ENCODE measurements at places on chromosomes 7 and 10.
A peak's percentile ranks its signal among the peaks of the same experiment; 100 is the strongest.

DNA sequence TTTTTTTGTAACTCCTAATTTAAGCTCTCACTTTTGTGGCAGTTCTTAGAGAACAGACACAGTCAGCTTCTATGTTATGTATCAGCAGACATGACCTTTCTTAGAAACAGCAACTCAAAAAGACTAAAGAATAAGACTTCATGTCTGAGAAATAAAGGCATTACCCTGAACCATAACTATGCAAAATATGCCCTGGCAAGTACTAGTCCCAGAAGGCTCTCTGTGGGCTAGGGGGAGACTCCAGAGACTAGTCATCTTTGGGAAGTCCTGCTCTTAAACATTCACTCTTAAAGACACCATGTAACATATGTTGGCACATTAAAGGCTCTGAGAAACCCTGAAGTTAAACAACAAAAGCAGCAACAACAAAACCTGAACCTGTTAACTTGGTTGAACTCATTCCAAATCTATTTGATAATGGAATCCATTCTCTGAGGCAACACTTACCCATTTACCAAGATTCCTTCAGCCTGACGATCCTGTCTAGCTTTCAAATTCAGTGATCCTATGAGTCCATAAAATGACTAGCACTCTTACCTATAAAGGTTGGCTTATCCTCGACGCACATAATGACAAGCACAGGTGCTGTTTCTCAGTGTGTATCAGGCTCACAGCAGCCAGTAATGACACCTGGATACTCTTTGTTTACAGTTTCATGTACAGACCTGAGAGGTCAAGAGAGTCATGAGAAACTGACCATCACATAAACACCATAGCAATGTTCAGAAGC is 62.3 kb downstream of the OSBPL3 start:
- DNase-seq: no peak

DNA sequence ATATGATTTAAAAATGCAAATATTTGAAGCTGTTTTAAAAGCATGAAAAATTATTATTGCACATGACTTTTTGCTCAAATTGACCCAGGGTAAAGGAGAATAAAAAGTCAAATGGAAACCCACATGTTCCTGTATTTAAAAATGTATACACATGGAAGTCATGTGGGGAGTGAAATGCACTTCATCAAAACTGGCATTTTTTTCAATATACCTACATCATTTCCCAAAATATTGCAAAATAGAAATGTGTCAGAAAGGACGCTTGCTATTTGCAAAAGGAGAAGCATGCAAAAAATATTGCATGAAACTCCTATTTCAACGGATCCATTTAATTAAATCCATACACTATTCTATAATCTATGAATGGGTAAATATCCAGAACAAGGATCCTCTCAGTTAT is 117.0 kb downstream of the POU6F2 start:
- no peak for DNase-seq

DNA sequence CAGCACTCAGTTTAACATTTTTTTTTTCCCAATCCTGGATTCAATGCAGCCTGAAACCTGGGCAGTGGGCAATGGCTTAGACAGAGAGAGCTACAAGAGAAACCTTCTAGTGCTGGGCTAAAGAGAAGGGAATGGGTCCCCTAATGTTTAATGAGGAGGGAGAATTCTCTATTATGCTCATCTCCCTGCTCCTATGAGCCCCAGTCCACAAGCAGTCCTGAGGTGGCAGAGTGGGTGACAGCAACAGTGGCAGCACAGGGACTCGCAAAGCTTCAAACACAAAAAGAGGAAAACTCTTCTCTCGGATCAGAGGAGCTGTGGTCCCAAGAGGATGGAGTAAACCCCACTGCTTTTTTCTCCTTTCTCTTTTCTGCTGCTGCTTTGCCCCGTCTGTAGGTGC is 36.5 kb downstream of the COBL start:
- no peak for DNase-seq

GRCh38 chr10:43760514-43760913 is 111.8 kb upstream of the ZNF32 start:
- no peak for DNase-seq

- DNase-seq: no peak
Observed at GRCh38 chr10:31041011-31041410, 9.3 kb upstream of the ZNF438 start.

- peak; percentile 64 for DNase-seq
Observed at GRCh38 chr7:129664029-129665012, 52.8 kb downstream of the NRF1 start.

GRCh38 chr10:125068406-125068805 is 92.0 kb downstream of the CTBP2 start:
- DNase-seq: no peak

DNA sequence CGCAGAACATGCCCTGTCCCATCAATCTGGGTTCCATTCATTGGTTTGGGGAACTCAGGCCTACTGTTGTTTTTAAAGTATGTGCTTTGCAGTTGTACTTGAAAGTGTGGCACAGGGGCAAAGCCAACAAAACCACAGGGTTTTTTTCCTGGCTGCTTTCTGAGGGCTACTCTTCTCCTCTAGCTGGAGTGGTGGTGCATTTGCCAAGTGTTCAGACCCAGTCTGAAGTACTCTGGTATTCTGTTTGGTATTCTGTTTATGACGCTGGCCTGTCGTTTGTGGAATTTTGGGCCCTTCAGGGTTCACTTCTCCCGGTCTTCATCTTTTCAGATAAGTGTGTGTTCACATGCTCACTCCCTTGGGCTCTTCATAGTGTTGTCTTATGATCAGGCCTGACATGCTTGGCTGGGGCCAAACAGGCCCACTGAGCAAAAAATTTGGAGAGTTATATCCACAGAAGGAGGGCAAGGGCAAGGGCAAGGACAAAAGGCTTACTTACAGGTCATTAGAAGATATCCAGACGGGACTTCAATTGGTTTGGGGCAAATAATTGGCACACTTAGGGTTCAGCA is 26.3 kb downstream of the SLC26A4 start:
- no peak for DNase-seq

DNA sequence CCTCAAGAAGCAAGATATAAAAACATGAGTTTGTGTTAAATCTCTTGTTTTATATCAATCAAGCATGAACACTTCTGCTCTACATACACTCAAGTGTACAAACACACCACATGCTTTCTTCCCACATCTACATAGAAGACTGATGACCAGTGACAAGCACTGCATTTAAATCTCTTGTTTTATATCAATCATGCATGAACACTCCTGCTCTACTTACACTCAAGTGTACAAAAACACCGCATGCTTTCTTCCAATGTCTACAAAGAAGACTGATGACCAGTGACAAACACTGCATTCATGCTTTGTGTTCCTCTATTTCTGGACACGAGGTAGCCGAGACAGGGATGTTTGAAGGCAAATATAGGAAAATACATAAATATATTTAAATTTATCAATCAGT is 642.0 kb upstream of the PFKP start:
- DNase-seq: no peak

GRCh38 chr10:839550-840205 is 91.8 kb downstream of the LARP4B start:
- no peak for DNase-seq

GRCh38 chr10:97771913-97772823 is at the start of gene SFRP5:
Gene SFRP5, minus strand, starts transcription at chr10:97771999. Its CDS starts 166 bp downstream, at chr10:97771833.
- no peak for DNase-seq

DNA sequence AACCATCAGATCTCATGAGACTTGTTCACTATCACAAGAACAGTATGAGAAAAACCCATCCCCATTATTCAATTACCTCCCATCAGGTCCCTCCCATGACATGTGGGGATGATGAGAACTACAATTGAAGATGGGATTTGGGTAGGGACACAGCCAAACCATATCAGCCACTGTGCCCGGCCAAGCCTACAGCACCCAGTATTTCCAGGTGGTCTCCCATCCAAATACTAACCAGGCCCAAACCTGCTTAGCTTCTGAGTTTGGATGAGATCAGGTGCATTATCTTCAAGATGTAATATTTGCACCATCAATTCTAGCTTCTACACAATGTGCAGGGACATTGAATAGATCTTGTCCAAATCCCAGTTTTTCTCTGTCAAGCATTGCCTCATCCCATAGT is 196.9 kb downstream of the BAMBI start:
- no peak for DNase-seq

DNA sequence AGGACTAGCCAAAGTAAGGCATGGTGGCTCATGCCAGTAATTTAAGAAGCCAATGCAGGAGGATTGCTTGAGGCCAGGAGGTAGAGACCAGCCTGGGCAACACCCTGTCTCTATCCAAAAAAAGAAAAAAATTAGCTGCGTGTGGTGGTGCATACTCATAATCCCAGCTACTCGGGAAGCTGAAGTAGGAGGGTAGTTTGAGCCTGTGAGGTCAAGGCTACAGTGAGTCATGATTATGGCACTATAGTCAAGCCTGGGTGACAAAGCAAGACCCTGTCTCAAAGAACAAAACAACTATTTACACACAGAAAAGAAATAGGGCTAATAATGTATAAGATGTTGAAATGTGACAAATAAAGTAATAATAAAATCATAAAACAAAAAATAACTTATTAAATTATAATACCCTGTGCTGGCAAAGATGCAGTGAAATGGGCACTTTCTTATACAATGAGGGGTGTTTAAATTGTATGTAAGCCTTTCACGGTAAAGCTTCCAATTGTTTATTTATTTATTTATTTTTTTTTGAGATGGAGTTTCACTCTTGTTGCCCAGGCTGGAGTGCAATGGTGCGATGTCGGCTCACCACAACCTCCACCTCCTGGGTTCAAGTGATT is 175.2 kb downstream of the TPST1 start:
- no peak for DNase-seq

DNA sequence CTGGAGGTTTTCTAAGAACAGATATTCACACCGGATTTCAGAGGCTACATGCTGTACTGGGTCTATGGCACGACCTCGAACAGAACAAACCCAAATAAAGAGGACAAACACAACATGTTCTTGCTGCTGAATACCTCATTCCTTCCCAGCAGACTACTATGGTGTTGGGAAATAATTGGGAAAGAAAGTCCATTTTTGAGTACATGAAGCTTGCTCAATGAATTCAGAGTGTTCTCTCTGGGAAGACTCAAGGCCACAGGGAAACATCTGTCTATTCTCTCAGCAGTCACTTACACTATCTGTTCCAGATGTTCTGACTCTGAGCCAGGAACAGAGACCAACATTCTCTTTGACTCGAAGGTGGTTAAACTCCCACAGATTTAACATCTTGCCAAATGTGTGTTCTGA is 30.9 kb downstream of the LAMB1 start:
- DNase-seq: no peak

DNA sequence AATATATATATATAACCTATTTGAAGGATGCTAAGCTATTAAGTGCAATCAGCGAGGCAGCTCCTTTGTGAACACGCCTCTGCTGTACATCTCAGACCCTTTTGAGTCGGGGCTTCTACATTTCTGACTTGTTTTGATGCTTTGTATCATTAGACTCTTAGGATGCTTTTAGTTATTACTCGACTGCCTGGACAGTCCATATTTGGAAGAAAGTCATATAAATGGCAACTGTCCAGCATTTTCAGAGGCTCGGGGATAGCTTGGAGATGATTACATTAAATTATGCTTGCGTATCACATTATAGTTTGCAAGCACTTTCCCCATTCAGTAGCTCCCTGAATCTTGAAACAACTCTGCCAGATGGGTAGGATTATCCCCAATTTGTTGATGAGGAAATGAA is 257.9 kb downstream of the PTEN start:
- DNase-seq: no peak

- DNase-seq: no peak
Observed at GRCh38 chr7:34087892-34088891, 182.9 kb downstream of the BMPER start.

- DNase-seq: no peak
Observed at GRCh38 chr10:88065383-88066049, 202.1 kb downstream of the PTEN start.

DNA sequence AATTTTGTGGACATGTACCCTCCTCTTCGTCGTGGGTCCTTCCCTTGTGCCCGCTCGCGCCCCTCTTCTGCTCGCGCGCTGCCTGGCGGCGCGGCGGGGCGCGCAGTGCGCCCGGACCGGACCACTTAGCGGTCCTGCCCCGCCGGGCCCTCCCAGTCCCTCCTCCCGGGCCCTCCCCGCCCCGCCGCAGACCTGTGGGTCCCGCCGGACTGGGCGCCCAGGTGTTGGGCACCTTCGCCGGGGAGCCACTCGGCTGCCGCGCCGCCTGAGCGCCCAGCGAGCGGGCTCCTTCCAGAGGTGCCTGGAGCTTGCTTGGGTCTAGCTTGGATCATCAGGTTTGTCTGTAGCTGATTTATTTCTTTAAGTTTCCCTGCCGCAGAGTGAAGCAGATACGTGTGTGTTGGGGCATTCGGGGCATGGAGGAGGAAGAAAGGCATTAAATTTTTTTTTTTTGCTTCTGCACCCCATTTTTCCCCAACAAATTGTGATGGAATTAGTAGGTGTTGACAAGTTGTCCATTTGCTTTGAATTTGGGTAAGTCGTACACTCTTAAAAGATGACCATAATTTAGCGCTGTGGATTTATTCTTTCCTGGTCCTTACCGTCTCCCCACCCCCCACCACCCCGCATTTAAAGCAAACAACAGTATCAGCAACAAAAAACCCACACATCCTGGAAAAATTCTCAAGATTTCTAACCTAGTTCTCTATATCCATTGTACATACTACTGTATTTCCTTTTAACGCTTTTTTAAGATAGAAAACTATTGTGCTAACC is 905 bp downstream of the C1GALT1 start:
- no peak for DNase-seq

All from glomerular endothelial cell (primary cell).